Fibroblast of gingiva (primary cell): ENCODE measurements at places on chromosomes 11 and 22.

DNA sequence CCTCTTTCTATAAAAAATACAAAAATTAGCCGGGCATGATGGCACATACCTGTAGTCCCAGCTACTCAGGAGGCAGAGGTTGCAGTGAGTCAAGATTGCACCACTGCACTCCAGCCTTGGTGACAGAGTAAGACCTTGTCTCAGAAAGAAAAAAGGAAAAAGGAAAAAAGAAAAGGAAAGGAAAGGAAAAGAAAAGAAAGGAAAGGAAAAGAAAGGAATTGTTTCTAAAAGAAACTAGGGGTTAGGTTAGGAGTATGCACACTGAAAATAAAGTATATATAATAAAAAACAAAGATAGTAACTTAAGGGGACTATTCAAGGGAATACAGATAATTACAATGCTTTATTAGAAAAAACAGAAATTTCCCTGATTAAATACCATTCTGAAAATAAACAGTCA is 50.9 kb downstream of the TTC28 start:
- no peak for DNase-seq

DNA sequence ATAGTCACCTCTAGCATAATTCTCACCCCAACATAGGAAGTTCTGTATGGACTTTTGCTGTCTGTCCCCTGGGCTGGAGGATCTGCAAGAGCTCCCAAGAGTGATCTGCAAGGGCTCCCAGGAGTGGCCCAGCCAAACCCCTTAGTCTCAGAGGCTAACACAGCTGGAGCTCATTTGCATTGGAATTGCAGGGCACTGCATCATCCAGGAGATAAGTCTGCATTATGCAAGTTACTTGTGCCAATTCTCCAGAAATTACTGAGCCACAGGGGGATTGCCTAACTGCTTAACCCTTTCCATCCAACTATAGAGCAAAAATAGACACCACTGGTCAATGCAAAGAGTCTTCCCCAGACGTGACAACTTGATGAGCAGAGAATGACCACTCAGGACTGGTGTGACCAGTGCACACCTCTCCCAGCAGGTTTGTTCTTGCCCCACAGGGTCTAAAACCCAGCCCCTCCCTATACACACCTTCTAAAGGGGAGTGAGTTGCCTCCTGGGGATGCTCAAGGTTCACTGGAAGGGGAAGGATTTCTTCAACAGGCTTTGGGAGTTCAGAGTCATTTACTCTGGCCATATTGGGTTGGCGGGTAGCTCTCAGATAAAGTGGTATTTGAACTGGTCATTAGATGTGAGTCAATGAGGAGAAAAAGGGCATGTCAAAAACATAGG is 38.4 kb downstream of the POU2AF3 start:
- peak; percentile 92 for DNase-seq

DNA sequence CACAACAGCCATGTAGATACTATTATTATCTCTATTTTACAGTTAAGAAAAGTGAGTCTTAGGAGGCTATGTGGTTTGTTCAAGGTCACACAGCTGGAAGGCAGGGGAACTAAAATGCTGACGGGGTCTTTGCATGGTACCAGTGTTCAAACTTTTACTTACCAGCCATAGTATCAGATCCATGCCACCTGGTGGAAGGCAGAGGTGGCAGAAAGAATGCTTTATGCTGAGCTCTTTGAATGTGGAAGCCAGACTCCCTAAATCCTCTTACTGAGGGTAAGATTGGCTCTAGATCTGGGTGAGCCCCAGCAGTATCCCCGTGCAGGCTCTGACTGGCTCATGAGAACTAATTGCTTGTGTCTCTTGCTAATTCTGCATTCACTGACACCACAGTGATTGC is 54.3 kb upstream of the NAV2 start:
- DNase-seq: no peak

GRCh38 chr11:78741741-78742140 is 167.1 kb upstream of the NARS2 start:
- DNase-seq: no peak

DNA sequence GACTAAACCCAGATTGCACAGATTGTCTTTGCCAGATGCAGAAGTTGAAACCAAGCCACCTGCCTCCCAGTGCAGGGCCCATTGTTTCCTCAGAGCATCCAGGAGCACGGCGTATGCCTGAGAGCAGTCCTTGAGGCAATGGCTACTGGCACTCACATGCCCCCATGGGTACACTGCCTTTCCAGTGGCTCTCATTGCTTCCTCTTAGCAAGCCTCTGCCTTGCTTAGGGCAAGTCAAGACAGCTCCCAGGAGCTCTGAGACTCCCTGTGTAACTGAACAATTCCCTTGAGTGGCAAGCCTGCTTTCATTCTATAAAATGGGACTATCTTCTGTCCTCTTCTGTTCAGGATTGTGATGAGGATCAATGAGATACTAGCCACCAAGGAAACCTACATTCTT is 4.1 kb downstream of the SYTL2 start:
- DNase-seq: no peak

DNA sequence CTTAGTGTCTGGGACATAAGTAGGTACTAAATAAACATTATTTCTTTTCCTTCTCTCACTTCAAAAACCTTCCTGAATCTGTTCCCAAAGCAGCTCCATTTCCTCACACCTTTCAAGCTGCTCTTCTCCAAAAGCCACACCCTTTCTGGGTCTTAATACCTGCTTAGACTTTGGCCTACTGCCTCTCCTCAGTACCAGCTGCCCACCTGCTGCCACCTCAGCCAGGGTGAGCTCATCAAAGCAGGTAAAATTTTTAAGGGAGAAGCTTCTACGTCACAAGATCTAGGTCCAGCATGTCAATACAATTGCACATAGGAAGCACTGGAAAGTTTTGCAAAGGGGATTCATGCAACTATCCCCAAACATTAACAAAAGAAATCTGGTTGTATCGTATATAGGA is 108.4 kb downstream of the RPL27A start:
- DNase-seq: no peak

- peak; percentile 71 for DNase-seq
These were observed 85.5 kb downstream of the ETS1 start for GRCh38 chr11:128501632-128502549.

DNA sequence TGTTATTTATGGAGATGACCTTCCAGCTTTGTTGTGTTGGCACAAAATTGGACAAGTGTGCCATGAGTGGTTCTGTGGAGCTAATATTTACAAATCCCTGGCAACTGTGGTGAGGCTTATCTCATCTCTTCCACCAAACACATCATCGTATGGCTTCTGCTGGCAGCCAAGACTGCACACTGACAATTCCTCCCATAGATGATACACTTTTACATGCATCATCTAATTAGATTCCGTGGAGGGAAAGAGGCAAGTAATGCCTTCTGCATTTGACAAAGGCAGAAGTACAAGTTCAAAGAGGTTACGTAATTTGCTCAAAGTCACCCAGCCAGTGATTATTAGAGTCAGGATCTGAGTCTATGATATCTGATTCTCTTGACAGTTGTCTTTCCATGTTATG is 62.7 kb upstream of the KIRREL3 start:
- DNase-seq: no peak

DNA sequence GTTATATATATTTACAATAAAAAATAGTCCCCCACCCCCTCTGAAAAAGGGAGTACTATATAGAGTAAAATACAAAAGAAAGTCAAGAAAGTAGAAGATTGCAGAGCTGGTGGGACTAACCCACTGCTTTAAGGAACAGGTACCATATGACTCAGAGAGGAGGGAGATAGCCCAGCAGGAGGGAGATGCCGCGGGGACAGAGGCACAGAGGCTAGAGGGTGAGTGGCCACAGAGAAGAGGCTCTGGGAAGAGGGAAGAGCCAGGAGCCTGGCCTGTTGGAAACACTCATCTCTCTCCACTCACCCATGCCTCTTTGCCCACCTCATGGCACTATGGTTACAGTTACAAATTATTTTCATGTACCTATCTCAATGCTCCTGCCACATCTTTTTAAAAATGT is 53.6 kb upstream of the LYVE1 start:
- DNase-seq: no peak

DNA sequence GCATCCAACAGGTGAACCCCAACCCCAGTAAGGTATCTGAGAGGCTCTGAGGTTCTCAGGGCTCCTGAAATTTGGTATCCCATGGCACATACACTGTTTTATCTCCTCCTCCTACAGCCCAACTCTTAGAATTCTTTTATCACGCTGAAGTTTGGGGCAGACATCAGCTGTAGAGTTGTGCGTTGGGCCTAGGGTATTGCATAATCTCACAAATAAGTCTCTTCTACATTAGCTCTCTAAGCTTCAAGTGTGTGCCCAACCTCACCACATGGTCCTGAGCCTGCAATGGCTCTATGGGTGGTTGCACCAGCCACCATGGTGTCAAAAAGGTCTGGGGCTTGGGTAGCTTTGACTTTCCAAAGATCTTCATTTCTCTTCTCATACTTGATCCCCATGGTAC is 603.0 kb downstream of the BUD13 start:
- DNase-seq: no peak

DNA sequence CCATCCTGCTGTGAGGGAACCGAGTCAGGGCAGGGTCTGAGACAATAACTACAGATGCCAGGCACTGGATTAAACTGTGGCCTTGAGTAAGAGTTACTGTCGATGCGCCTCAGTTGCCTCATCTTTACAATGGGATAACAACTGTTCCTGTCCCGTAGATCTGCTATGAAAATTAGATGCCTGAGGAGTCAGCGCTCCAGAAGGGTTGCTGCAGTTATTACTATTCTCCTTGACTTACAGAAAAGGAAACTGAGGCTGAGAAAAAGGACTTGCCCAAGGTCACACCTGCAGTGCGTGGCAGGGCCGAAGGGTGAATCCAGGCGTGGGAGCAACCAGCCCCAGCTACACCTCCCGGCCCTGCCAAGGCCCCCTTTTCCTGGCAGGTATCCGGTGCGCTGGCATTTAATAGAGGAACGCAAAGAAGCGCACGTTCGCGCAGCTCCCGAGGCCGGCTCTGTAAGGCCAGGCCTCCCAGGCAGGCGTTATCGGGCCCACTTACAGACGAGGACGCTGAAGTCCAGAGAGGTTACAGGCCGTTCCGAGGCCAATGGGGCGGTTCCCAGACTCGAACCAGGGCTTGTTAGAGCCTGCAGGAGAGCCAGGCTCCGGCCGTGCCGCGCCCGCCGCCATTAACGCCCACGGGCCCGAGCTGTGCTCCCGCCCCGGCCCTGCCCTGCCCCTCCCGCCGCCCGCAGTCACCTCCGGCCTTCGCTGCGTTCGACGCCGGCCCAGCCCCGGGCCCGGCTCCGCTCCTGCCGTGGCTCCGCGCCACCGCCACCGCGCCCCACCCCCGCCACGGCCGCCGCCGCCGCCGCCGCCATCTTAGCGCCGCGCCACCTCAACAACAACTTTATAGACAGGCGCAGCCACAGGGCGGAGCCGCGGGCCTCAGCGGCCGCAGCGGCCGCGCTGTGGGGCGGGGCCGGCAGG is at the start of gene C11orf68:
Gene C11orf68 (minus strand): TSS at position 852 of the 930 bp plus-strand sequence. CDS start 31 bp downstream, at position 821.
- no peak for DNase-seq

DNA sequence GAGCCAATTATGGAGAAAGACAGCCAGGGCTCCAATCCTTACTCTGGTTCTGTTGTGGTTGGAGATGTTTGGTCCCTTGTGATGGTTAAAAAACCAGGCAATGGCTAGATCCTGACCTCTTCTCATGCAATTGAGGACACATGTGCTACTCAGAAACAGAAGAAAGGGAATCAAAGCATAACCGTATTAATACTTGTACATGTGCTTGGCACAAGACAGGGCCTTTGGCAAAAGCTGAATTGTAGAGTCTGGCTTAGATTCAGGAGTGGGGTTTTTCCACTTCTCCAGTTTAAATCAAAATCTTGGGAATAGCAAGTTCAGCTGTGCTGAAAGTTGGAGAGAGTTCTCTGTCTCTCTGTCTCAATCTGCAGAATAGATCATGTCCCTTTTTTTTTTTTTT is 80.1 kb upstream of the E2F8 start:
- peak; percentile 18 for DNase-seq

- peak; percentile 77 for DNase-seq
These were observed 43.3 kb downstream of the SNX19 start for GRCh38 chr11:130872981-130873380.
